ENCODE measurements at places on chromosomes 7 and 10.

DNA sequence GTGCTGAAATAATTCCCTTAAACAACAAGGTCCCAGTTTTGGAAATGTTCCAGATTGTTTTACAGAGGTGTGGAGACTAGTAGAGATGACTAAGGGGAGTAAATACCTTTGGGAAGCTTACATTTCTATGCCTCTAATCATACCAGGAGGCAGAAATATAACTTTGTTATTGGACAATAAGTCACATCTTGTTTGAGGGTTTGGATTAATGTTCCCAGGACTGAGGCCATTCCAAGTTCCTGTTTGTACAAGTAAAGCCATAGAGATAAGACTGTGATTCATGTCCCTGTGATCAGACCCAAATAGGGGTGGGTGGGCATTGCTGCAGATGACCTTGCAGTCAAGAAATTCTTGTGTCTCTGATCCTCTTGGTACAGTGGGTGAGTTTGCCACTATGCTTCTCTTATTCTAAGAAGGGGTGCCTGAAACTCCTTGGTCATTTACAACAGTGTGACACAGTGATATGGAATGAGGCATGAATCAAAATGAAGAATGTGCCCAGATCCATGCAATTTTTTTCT, 508.3 kb downstream of the SORCS3 start:
- no peak for DNase-seq

DNA sequence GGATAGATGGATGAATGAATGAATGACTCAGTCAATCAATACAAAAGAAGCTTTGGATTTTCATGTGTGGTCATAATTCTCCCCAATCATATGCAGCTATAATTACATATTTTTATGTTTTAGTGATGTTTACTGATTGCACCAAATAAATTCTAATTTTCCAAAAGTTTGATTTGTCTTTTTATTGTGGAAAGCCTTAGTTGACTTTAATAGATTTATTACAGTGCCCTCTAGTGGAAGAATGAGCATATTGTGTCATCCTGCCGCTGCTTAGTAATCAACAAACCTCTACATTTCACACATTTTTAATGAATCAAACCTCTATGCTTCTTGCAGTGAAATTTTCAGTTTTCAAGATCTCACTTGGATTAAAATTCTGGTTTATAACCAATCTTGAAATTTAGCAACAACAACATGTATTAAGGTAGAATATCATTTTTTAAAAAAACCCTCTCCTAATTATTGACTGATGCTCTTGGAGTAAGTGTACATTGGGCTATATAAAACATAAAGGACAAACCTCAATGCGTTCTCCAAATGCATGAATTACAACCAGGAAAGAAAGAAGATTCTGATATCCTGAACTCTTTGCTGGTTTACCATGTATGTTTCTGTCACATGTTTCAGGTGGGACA, 55.6 kb upstream of the PNLIP start:
- no peak for DNase-seq

DNA sequence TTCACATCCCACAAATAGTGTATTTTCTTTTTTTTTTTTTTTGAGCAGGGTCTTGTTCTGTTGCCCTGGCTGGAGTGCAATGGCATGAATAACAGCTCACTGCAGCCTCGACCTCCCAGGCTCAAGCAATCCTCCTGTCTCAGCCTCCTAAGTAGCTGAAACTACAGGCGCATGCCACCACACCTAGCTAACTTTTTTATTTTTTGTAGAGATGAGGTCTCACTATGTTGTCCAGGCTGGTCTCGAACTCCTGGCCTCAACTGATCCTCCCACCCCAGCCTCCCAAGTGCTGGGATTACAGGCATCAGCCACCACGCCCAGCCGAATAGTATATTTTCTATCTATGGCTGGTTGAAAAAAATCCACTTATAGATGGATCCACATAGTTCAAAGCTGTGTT, 12.5 kb downstream of the EZH2 start:
- DNase-seq, result no peak

DNA sequence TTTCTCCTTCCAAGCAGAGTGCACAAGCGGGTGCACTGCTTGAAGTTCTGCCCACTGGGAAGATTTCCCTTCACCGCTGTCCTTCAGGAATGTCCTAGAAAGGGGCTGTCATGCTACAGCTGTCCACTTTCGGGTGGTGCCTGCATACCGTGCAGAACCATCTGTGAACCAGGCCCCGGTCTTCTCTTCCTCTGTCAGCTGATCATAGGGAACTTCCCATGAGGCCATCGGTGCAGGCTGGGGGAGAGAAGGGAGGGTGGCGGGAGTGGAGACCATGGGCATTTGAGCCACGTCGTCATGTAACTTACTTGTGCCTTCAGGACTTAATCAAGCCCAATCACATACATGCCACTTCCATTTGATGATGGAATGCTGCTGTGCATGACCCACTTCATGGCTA, 111.6 kb downstream of the NKX6-2 start:
- peak; percentile 46 for DNase-seq

GRCh38 chr7:1404898-1405548, 54.2 kb downstream of the MICALL2 start:
- DNase-seq, result peak; percentile 85

All from chondrocyte (in vitro differentiated cells).